ENCODE measurements at places on chromosomes 13 and 19.

DNA sequence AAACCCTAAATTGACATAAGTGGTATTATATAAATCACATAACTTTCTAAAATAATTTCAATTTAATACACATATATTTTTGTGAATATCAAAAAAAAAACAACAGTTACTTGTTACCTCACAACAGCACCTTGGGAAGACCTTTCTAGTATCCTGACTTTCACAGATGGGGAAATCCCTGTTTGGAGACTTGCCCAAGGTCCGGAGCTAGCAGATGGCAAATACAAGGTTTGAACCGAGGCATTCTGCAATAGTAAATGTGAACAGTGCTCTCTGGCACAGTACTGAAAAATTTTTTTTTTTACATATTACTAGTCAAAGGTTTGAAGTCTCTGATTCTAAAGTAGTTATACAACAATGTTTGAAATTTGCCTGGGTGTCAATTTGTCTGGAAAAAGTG, 104.5 kb downstream of the SUCLA2 start:
- DNase-seq, result no peak

DNA sequence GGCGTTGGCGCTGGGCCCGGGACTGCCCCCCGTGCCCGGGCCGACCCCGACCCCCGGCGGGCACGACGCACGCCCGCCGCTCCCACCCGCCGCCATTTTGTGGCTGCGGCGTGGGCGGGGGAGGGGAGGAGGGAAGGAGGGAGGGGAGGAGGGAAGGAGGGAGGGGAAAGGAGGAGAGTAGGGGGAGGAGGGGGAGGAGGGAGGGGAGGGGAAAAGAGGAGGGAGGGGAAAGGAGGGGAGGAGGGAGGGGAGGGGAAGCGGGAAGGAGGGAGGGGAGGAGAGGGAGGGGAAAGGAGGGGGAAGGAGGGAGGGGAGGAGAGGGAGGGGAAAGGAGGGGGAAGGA, at the start of gene BTBD2:
Gene BTBD2 (minus strand): TSS at position 107 of the 343 bp plus-strand sequence. CDS start 11 bp downstream, at position 96.
- DNase-seq, result no peak

DNA sequence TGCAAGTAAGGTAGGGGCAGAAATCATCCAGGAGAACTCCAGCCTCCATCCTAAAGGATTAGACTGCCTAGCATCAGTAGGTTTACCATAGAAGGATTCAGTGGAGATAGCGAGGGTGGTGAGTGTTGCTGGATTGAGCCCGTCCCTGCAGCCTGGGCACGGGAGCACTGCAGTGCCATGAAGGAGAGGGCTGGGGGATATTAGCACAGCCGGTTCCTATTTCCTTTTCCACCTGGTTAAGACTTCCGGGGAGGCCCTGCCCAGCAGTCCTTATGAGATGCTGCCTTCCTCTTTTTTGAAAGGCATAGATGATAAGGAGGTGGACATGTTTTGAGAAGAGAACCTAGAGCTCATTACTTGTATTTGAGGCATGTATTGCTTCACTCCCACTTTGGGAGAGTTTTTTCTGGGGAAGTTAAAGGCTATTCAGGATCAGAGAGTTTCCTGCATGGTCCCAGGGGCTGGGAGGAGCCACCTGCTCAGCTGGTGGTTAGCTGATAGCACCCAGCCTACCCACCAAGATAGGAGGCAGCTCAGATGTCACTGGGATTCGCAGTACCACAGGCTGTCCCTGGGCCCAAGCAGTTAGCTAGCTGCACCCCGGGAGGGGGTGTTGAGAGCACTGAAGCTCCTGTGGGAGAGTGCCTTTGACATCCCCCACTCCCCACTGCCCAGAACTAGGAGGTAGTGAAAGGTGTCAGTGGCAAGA, 17.2 kb downstream of the ACTN4 start:
- DNase-seq, result no peak

DNA sequence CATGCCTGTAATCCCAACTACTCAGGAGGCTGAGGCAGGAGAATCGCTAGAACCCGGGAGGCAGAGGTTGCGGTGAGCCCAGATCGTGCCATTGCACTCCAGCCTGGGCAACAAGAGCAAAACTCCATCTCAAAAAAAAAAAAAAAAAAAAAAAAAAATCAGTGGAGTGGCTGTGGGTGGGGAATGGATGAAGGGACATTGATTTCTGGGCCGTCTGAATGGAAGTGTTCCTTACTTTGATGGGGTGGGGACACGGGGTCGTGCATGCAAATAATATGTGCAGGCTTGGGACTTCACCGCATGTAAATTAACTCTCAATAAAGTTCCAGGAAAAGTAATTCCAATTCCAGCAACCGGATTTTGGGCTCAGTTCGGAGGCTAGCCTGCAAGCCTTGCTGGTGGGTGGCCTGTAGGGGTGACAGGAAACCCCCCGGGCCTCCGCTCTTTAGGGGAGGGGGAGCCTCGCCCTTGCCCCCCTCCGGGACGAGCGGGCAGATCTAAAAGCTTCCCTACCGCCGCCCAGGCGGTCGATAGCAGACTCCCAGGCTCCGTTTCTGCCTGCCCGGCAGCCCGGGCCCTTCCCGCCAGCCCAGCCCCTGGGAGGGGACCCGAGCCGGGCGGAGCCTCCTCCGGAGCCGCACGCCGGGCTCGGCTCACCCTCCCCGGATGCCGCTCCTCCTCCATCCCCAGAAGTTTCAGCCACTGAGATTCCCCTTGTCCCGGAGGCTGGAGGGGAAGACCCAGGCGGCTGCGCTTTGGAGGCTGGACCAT, 48.0 kb upstream of the ADGRE5 start:
- no peak for DNase-seq

DNA sequence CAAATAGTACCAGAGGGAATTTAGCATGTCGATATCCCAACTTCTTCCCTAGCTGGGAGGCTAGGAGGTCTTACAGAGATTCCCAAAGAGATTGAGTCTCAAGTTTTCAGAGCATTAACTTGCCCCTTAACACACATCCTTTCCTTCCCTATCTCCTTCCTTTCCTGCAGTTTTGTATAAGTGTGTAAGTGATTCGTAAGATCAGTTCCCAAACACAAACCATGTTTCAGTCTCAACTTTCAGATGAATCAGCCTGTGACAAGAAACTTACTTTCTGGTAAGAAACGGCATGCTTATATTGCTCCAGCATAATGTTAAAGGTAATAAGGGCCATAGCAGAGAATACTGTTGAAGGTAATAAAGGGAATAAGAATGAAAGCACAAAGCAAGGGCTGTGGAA, 472.2 kb downstream of the LIG4 start:
- DNase-seq, result no peak

DNA sequence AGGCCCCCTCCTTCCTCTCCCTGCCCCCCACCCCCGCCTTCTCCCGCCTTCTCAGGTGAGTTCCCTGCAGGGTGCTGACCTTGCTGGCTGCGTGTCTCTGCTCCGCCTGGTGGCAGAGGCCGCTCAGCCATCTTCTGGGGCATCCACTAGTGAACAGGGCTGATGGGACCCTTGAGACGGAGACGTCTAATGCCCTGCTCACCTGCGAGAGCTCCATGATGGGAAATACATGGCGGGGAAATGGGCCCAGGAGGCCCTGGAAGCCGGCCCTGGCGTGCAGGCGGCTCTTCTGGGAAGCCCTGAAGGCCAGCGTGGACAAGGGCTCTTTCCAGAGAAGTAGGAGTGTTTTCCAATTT, 15.2 kb upstream of the F7 start:
- DNase-seq, result no peak

- DNase-seq, result peak; percentile 8
Observed at GRCh38 chr19:15837221-15837731, 21.8 kb upstream of the OR10H1 start.

DNA sequence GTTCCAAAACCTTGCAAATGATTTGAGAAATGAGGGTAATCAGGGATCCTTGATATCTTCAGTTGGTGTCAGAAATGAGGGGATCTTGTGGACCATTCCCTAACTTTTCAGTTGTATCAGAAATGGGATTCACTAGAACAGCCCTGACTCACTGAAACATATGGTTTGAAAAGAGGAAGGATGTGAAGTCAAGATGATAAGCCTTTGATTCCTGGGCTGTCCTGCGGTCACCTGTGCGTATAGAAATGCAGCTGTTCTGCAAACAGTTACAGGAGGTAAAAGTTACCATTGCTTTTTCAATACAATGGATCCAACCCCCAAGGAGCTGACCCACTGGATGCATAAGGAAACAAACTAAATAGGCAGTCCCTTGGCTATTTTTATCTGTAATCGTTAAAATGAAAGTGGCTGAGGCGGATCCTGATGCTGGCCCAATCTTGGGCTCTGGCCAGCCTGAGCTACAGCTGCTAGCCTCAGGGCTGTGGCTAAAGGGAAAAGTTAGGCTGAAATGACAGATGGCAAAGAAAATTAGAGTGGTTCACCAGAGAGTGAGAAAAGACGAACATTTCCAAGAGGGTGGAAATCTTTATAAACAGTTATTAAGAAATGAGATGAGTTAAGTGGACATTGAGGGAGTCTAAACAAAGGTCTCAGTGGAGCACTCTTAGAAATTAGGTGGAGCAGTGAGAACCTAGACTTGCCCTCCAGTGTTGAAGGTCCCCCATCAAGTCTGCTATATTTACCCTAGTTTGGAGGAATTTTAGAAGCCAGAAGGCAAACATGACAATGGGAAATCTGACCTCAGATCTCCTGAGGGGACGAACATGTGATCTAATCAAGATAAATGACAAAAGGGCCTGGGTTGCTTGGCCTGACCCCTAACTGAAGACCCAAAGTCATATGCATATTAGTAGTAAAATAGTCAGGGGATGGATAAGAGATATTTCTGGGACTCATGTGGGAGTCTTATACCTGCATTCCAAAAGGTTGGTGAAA, 7.6 kb downstream of the SIGLECL1 start:
- no peak for DNase-seq

DNA sequence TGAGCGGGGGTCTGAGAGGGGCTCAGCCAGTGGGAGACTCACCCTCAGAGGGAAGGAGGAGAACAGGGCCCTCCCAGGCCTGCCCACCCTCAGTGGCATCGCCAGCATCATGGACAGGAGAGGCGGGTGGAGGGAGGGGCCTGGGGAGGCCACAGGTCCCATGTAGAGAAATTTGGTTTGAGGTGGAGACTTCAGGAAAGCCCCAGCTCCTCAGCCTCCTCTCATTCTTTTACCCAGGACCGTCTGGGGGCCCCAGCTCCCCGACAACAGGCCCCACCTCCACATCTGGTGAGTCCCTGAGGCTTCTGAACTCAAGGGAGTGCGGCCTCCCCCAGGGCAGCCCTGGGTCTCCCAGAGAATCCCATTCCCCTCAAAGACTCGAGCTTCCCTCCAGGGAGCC, 3.1 kb downstream of the LILRB1 start:
- DNase-seq, result no peak

- DNase-seq, result no peak
Observed at GRCh38 chr13:105338773-105339172, 1196.7 kb downstream of the EFNB2 start.
